ENCODE measurements at places on chromosomes 16 and 17. TPM values are rescaled to one million over a fixed set of nuclear protein-coding genes. Genes with fewer than 3 reads are reported as not detected.

The ZNF594 gene
- 5.7 TPM for total RNA-seq

The HOXB8 gene
- total RNA-seq = not detected

The TP53TG3D gene
- total RNA-seq = 0.56 TPM

The HS3ST3B1 gene
- 0.46 TPM for total RNA-seq

The FOXC2 gene
- 5.0 TPM for total RNA-seq

The C17orf78 gene
- total RNA-seq = not detected

The PHLPP2 gene
- 8.5 TPM for total RNA-seq

The IL21R gene
- 1.2 TPM for total RNA-seq

The CCT6B gene
- total RNA-seq = 0.52 TPM

The RPAIN gene
- total RNA-seq = 24.7 TPM

The IGFBP4 gene
- 295 TPM for total RNA-seq

The RANBP10 gene
- 7.8 TPM for total RNA-seq

The TMEM88 gene
- 0.13 TPM for total RNA-seq
